ENCODE measurements at places on chromosomes 16 and 17. TPM values are rescaled to one million over a fixed set of nuclear protein-coding genes. Genes with fewer than 3 reads are reported as not detected.
A peak's percentile ranks its signal among the peaks of the same experiment; 100 is the strongest.

GRCh38 chr17:57662644-57663308 is 82.3 kb downstream of the CCDC182 start:
- no peaks in the 10 kb centered on the region for H3K4me1 ChIP-seq
- no peak overlapping the region for H3K4me3 ChIP-seq
- peak; percentile 90 for DNase-seq
- H3K27ac ChIP-seq, result peak overlapping the region; percentile 54
- H3K27me3 ChIP-seq, result no peaks in the 10 kb centered on the region

The CACNG4 gene
- total RNA-seq, result 0.20 TPM

- no peaks in the 10 kb centered on the region for H3K4me1 ChIP-seq
- H3K4me3 ChIP-seq, result no peak overlapping the region
- H3K27me3 ChIP-seq, result no peaks in the 10 kb centered on the region
- no peak for DNase-seq
Observed at GRCh38 chr17:11944587-11944986, 52.7 kb downstream of the ZNF18 start.

The RNF112 gene
- 4.3 TPM for total RNA-seq

DNA sequence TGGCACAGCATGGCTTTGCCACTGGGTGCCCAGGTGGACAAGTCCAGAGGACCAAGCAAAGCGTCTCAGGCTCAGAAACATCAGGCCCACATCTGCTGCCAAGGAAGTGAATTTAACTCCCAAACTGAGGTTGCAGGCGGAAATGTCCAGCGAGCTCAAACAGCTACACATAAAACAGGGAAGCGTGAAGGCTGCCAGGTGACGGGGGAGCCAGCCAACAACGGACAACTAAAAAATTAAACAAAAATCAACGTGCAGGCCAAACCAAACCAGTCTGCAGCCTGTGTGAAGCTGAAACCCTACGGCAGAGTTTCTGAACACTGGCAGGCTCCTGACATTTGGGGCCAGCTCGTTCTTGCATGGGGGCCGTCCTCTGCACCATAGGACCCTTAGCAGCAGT is 2.5 kb downstream of the TK1 start:
- H3K27me3 ChIP-seq, result no peaks in the 10 kb centered on the region
- H3K4me1 ChIP-seq, result peaks cover 4% of the 10 kb centered on the region
- peak overlapping the region; percentile 6 for H3K27ac ChIP-seq
- H3K4me3 ChIP-seq, result no peak overlapping the region
- H3K36me3 ChIP-seq, result no peaks in the 10 kb centered on the region
- no peak for DNase-seq

DNA sequence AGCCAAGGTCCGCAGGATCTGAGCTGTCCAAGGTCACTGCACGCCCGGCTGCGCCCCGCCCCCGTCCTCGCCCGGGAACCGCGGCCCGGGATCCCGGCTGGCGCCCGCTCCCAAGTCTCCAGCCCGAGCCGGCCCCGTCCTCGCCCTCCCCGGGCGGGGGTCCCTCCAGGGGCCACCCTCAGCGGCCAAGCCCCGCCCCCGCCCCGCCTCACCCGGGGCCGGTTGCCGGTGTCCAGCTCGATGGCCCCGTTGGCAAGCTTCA is 216 bp downstream of the VPS9D1 start:
- peak; percentile 74 for DNase-seq
- H3K36me3 ChIP-seq, result peaks cover 10% of the 10 kb centered on the region
- peaks cover 15% of the 10 kb centered on the region for H3K4me1 ChIP-seq
- H3K27me3 ChIP-seq, result no peaks in the 10 kb centered on the region

DNA sequence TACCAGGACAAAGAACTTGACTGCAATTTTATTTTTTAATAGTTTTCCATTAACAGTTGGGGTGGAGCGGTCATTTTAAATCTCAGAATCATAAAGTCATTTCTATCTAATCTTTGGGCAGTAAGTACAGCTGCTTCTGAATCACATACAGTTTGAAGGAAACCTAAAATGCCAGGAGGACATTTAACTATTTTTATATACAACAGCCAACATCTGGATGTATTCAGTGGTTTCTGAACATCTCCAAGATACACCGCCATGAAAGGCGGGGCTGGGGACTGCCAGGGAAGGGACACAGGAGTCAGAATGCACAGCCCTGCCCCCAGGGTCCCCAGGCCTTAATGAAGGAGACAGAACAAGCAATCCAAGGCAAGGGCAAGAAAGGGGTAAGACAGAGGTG is 392.3 kb downstream of the SLC39A11 start:
- DNase-seq, result no peak
- no peak overlapping the region for H3K4me3 ChIP-seq
- no peak overlapping the region for H3K27ac ChIP-seq
- H3K27me3 ChIP-seq, result no peaks in the 10 kb centered on the region

DNA sequence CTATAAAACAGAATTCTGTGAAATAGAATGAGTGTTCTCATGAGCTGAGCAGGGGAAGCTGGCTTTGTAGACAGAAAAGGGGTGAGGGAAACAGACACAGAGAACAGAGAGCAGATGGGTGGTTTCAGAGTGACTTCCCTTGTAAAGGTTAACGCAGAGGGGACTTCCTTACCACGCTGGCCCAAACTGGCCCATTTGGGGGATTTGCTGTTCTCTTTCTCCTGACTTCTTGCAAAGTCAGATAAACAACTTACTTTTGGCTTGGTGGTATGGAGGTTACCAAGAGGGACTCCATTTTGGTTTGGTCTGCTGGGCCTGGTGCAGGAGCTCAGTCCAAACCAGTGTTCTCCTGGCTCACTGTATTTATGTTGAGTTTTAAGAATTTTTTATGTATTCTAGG is 48.4 kb downstream of the SEC14L1 start:
- no peak for DNase-seq
- H3K36me3 ChIP-seq, result peaks cover 6% of the 10 kb centered on the region
- H3K4me3 ChIP-seq, result no peak overlapping the region
- H3K4me1 ChIP-seq, result no peaks in the 10 kb centered on the region
- H3K27me3 ChIP-seq, result no peaks in the 10 kb centered on the region
- no peak overlapping the region for H3K27ac ChIP-seq

The SGCA gene
- total RNA-seq, result 5.5 TPM

The CAMTA2 gene
- total RNA-seq, result 39.8 TPM

DNA sequence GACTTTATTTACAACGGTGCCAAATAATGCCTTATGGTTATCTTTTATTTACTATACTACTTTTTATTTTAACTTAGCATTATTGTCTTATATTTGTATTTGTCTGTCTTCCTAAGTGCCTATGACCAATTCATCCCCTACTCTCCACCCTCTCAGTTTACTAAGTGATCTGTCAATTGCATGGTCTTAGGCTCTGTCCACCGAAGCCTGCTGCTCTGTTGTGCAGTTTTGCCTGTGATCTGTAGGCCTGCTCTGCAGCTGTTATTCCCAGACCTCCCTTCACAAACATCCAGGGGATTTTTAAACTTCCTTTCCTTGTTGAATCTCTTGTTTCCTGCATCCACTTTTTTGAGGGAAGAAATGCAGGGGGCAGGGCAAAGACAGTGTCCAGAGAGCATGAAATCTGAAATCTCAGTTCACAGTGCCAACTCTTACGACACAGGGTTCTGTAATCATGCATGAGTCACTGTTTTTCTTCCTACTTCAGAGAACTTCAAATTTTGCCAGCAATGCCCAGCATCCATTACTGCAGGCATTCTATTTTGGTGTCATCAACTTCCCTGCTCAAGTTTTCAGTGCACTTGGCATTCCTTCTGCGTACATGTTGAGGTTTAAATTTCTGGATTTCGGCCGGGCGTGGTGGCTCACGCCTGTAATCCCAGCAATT is 11.4 kb downstream of the SLFN5 start:
- DNase-seq, result peak; percentile 58
- H3K4me1 ChIP-seq, result no peaks in the 10 kb centered on the region
- H3K27ac ChIP-seq, result peak overlapping the region; percentile 45
- no peak overlapping the region for H3K4me3 ChIP-seq

The SLC16A13 gene
- 11.0 TPM for total RNA-seq

DNA sequence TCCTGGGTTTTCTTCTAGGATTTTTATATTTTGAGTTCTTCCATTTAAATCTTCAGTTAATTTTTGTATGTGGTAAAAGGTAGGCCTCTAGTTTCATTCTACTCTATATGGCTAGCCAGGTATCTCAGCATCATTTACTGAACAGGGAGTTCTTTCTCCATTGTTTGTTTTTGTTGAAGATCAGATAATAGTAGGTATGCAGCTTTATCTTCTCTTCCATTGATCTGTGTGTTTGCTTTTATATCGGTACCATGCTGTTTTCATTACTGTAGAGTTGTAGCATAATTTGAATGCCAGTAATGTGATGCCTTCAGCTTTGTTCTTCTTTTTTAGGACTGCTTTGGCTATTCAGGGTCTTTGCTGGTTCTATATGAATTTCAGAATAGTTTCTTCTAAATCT is 77.3 kb downstream of the USP22 start:
- no peaks in the 10 kb centered on the region for H3K4me1 ChIP-seq
- no peak for DNase-seq
- H3K27ac ChIP-seq, result no peak overlapping the region
- H3K27me3 ChIP-seq, result no peaks in the 10 kb centered on the region

- H3K36me3 ChIP-seq, result no peaks in the 10 kb centered on the region
- no peak for DNase-seq
- no peak overlapping the region for H3K4me3 ChIP-seq
- H3K4me1 ChIP-seq, result no peaks in the 10 kb centered on the region
Observed at GRCh38 chr17:17612085-17613022, 20.8 kb upstream of the PEMT start.

The OR4D1 gene
- total RNA-seq, result not detected

- H3K4me3 ChIP-seq, result no peak overlapping the region
- H3K4me1 ChIP-seq, result no peaks in the 10 kb centered on the region
- no peaks in the 10 kb centered on the region for H3K27me3 ChIP-seq
- no peak overlapping the region for H3K27ac ChIP-seq
Observed at GRCh38 chr17:51650202-51650601, 389.9 kb downstream of the UTP18 start.

The WNT9B gene
- total RNA-seq, result not detected

The CCL8 gene
- 0.94 TPM for total RNA-seq

DNA sequence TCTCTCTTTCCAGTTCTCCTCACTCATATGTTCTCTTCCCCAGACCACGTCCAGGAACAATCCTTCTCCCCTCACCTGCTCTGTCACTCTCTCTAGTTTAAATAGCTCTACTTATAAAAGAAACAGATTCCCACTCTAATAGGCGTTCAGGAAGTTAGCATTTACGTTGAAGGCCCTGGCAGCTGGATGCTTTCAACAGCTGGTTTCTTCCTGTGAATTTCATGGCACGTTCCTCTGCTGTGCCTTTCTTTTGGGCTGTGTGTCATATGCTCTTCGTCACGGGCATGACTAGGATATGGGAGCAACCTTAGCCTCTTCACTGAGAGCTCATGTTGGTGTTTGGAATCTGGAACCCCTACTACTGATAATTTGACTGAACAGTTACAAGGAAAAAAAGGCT is 73.2 kb downstream of the ZNF18 start:
- no peaks in the 10 kb centered on the region for H3K27me3 ChIP-seq
- H3K4me1 ChIP-seq, result no peaks in the 10 kb centered on the region
- DNase-seq, result no peak
- no peak overlapping the region for H3K4me3 ChIP-seq

The EMP2 gene
- 113 TPM for total RNA-seq

The LAT gene
- 7.3 TPM for total RNA-seq

DNA sequence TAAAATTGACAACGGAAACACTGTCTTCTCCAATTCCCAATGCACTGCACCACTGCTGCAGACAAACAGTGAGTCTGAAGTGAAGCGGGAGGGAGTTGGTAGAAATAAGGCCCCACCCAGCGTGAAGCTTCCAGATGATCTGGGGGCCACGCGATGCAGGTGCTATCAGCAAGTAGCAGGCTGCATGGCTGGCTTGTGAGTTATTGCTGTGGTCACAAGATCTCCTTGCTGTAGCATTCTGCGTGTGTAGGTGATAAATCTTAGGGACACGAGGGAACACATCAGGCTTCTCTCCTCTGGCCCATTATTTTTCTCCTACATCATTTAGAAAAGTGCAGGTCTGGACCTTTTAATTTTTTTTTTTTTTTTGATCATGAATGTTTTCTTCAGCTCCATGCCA is 407.6 kb downstream of the TMEM114 start:
- no peaks in the 10 kb centered on the region for H3K4me1 ChIP-seq
- no peak for DNase-seq

DNA sequence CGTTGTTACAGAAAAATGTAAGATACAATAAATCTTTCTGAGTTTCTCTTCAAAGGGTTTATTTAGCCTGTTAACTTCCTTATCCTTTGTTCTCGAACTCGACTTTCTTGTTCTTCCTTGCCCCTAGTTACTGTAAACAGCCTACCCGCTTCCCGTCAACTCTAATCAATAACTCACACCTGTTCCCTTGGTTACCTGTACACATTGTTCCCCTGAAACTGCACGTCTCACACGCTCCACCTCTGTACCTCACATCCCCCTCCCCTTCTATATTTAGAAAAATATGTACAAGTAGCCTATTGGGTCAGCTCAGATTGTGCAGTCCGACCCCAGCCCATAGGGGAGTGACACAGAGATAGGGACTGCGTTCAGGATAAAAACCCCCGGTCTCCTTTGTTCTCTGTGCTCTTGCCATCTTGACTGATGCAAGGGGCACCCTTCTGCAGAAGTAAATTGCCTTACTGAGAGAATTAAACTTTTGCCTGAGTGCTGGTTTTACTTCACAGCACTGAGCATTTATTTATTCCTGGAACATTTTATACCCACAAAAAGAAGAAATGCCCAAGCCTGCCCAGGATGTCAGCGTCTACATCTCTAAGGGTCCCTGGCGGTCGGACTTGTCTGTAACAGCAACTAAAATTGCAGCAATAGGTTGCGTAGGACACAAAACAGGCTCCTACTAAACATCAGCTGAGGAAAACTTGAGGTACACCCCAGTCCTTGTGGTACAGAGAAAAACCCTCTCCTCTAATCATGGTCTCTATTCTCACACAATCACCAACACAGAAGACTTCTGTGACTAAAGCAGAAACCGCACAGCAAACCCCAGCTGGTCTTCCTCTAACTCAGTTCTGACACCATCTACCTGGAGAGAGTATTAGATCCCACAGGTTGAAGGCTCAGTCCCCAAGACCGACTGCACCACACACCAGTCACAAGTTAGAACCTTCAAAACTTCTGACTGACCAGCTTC is 11.3 kb downstream of the WDR45B start:
- H3K4me3 ChIP-seq, result no peak overlapping the region
- H3K36me3 ChIP-seq, result peaks cover 1% of the 10 kb centered on the region
- H3K27ac ChIP-seq, result peak overlapping the region; percentile 66
- H3K4me1 ChIP-seq, result no peaks in the 10 kb centered on the region
- peak; percentile 63 for DNase-seq

GRCh38 chr16:23469814-23470213 is 16.8 kb upstream of the COG7 start:
- H3K4me1 ChIP-seq, result no peaks in the 10 kb centered on the region
- no peak overlapping the region for H3K27ac ChIP-seq
- DNase-seq, result no peak

The IL4R gene
- total RNA-seq, result 74.8 TPM

All from colonic mucosa (tissue), 4 donors.